ENCODE measurements at places on chromosomes 16 and 17. TPM values are rescaled to one million over a fixed set of nuclear protein-coding genes. Genes with fewer than 3 reads are reported as not detected.

The TIGD7 gene
- total RNA-seq, result 4.9 TPM

GRCh38 chr16:53417011-53417410 is 17.3 kb upstream of the RBL2 start:
- H3K27ac ChIP-seq, result no peak overlapping the region
- H3K4me1 ChIP-seq, result no peaks in the 10 kb centered on the region
- no peak overlapping the region for H3K4me3 ChIP-seq
- no peaks in the 10 kb centered on the region for H3K36me3 ChIP-seq

DNA sequence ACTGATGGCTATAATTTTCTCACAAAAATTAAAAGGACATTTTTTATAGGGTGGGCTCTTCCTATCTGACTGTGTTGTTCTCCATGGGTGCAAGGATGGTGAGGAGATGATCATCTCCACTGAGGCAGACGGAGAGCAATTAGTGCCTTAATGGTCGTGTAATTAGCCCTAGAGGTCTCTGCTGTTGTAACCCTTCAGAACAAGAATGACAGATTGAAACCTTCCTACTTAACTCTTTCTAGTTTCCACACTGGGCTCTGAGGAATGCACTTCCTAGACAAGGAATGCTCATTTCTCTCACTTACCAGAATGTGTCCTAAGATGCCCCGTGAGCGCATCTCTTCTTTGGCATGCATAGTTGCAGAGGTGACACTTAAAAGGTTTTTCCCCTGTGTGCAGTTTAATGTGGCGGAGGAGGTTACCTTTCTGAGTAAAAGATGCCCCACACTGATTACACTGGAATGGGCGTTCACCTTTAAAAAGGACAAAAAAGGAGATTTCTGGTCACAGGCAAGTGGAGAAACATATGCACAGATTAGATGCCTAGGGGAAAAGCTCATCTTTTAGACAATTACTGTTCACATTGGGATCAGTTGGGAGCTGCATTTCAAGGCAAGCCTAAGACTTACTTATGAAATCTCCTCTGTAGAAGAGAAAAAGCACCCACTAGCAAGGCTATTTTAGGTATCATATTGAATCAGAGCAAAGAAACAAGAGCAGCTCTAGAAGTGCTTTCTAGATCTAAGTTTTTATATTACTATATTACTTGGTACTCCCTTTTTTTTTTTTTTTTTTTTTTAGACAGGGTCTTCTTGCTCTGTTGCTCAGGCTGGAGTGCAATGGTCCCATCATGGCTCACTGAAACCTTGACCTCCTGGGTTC is 53.6 kb downstream of the GRB7 start:
- H3K4me1 ChIP-seq, result peaks cover 51% of the 10 kb centered on the region
- H3K4me3 ChIP-seq, result peak overlapping the region; percentile 8
- peaks cover 17% of the 10 kb centered on the region for H3K36me3 ChIP-seq
- peak overlapping the region; percentile 65 for H3K27ac ChIP-seq

DNA sequence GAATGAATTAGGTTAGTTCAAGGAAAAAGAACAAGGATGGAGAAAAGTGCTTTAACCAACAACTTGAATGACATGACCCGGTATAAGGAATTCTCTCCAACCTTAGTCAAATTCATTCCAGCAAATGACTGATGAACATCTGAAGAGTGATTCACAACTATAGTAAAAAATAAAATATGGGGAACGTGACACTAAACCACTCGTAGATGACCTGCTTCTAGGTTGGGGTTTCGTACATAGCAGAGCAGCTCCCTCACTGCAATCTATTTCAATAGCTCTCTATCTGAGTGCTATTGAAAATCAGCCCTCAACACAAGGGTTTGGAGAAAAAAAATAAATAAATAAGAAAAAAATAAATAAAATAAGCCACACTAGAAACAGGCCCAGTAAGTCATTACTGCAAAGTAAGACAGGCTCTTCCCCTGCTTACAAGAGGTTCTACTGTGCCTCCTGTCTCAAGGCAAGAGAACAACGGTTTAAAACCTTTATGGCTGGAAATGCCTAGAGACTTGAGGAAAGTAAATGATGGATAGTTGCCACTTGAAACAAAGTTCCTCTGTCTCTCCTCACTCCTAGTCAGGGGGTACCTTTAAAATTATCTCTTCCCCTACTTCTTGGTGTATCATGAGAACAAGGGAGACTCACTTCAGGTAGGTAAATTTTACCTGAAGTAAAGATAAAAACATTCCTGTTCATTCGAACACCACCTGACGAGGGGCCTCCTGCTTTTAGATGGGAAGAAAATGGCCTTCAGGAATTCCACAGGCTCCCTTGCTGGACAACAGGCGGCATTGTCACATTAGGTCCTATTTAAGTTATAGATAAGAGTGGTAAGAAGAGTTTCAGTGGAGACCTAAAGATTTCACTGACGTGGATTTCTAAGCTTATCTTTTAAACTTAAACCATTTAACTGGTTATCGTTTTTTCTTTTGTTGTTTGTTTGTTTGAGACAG is 20.5 kb downstream of the COG7 start:
- H3K36me3 ChIP-seq, result peaks cover 49% of the 10 kb centered on the region
- no peak overlapping the region for H3K27ac ChIP-seq
- H3K27me3 ChIP-seq, result no peaks in the 10 kb centered on the region
- DNase-seq, result no peak

- DNase-seq, result no peak
- peaks cover 10% of the 10 kb centered on the region for H3K36me3 ChIP-seq
- H3K4me1 ChIP-seq, result no peaks in the 10 kb centered on the region
- H3K27me3 ChIP-seq, result no peaks in the 10 kb centered on the region
Observed at GRCh38 chr17:628089-628941, 86.3 kb downstream of the VPS53 start.

GRCh38 chr17:27882162-27882840 is 10.9 kb downstream of the LYRM9 start:
- peaks cover 16% of the 10 kb centered on the region for H3K4me1 ChIP-seq
- no peak overlapping the region for H3K4me3 ChIP-seq
- no peak for DNase-seq
- no peaks in the 10 kb centered on the region for H3K27me3 ChIP-seq
- H3K36me3 ChIP-seq, result no peaks in the 10 kb centered on the region

- H3K4me3 ChIP-seq, result no peak overlapping the region
- no peaks in the 10 kb centered on the region for H3K36me3 ChIP-seq
- H3K27me3 ChIP-seq, result no peaks in the 10 kb centered on the region
- H3K27ac ChIP-seq, result no peak overlapping the region
Observed at GRCh38 chr16:56711862-56712261, 18.1 kb upstream of the NUP93 start.

GRCh38 chr17:73166731-73167581 is 2.1 kb downstream of the SSTR2 start:
- no peak overlapping the region for H3K4me3 ChIP-seq
- H3K36me3 ChIP-seq, result no peaks in the 10 kb centered on the region
- no peak for DNase-seq
- no peaks in the 10 kb centered on the region for H3K27me3 ChIP-seq
- H3K4me1 ChIP-seq, result peaks cover 4% of the 10 kb centered on the region

- no peaks in the 10 kb centered on the region for H3K4me1 ChIP-seq
- no peaks in the 10 kb centered on the region for H3K36me3 ChIP-seq
- no peak overlapping the region for H3K27ac ChIP-seq
- DNase-seq, result no peak
Observed at GRCh38 chr16:9903-10665, 43.3 kb downstream of the POLR3K start.

DNA sequence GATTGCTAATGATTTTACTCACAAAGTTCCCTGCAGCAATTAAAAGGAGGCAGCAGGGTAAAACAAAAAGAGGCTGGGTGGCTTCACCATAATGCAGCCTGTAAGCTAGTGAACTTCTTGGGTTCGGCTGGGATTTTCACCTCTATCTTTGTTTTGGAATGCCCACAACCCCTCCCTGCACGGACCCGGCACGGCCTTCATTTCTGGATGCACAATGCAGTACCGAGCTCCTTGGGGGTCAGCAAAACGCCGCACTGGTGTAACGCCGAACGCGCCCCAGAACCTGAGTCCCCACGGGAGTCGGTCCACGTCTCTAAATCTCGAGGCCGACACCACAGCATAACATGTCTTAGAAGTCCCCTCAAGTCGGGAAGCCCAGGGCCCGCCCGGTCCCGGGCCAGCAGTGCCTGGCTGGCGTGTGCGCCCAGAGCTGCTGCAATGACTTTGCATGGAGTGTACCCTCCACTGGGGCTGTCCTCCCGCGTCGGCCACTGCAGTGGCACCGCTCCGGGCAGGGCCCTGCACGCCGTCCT is 759 bp downstream of the UBE2O start:
- H3K4me3 ChIP-seq, result peak overlapping the region; percentile 73
- no peak for DNase-seq
- H3K27me3 ChIP-seq, result no peaks in the 10 kb centered on the region
- H3K36me3 ChIP-seq, result no peaks in the 10 kb centered on the region

DNA sequence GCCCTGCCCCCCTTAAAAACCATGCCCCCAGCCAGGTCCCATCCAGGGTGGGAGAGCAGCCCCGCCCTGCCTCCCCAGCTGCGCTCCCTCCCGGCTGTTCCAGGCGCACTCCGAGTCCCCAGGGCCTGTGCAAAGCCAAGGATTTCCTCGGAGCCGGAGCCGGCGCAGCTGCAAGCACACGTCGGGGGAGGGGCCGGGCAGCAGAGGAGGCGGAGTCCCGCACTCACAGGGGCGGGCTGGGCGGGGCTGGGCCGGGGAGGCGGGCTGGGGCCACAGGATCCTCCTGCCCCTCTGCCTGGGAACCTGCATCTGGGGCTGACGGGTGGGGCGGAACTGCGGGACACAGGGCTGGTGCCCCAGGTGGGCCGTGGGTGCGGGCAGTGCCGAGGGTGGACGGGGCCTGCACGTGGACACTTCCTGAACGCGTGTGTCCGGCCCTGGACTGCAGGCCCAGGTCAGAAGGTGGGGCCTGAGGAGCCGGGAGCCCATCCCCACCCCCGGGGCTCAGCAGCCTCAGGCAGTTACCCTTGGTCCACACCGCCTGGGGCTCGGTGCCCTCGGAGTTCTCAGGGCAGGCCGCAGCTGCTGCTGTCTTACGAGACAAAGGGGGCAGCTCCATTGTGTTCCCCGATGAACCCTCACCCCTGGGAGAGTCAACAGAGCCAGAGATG is 24.0 kb upstream of the SSTR5 start:
- no peaks in the 10 kb centered on the region for H3K36me3 ChIP-seq
- no peaks in the 10 kb centered on the region for H3K4me1 ChIP-seq
- H3K27ac ChIP-seq, result no peak overlapping the region

GRCh38 chr17:72165192-72165866 is 44.5 kb downstream of the SOX9 start:
- no peaks in the 10 kb centered on the region for H3K4me1 ChIP-seq
- H3K36me3 ChIP-seq, result no peaks in the 10 kb centered on the region
- no peak for DNase-seq
- no peaks in the 10 kb centered on the region for H3K27me3 ChIP-seq
- no peak overlapping the region for H3K4me3 ChIP-seq
- H3K27ac ChIP-seq, result no peak overlapping the region

All from naive thymus-derived CD4-positive, alpha-beta T cell (primary cell).